ENCODE measurements at places on chromosomes 7 and 10. TPM values are rescaled to one million over a fixed set of nuclear protein-coding genes. Genes with fewer than 3 reads are reported as not detected.

GRCh38 chr7:23117841-23118240 lies 12.3 kb downstream of the KLHL7 start:
- DNase-seq, result no peak

The MEIG1 gene
- total RNA-seq, result not detected

DNA sequence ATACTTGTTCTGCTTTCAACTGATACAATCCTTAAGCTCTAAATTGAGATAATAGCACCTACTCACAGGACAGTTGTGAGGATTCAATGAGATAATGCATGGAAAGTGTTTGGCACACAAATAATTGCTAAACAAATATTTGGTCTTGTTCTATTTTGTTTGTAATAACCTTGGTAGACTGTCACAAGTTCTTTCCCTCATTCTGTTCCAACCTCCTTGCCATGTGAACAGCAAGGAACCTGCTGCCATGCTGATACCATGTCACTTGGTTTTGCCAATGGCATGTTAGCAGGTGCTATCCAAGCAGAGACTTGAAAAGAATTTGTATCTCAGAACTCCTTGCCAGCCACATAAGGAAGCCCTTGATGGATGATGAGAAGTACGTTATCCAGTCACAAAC lies 24.8 kb upstream of the TECTB start:
- DNase-seq, result no peak

DNA sequence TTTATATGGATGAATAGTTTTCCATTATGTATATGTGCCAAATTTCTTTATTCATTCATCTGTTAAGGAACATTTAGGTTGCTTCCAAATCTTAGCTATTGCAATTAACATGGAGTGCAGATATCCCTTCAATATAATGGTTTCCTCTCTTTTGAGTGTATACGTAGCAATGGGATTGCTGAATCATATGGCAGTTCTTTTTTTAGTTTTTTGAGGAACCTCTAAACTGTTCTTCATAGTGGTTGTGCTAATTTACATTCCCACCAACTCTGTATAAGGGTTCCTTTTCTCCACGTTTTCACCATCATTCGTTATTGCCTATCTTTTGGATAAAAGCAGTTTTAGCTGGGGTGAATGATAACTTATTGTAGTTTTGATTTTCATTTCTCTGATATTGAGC lies 46.5 kb downstream of the FAS start:
- DNase-seq, result no peak

GRCh38 chr7:149147752-149148653 lies 750 bp downstream of the ZNF398 start:
- DNase-seq, result peak; percentile 59

DNA sequence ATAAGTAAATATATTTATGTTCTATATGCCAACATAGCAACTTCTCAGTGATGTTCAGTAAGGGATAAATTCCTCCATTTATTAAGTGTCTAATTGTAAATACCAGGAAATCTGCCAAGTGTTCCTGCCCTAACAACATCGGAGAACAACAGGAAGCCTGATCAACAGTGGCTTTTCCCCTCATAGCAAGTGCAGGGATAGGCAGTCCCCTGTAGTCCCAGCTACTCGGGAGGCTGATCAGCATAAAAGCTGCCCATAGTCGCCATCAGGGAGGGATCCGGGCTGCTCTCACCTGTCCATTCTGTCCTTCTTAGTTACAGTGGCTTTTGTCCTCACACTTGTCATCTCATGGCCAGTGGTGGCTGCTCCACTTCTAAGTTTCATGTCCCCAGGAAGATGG lies 141.3 kb downstream of the IDE start:
- DNase-seq, result no peak

GRCh38 chr7:121500360-121501058 lies 104.4 kb upstream of the FAM3C start:
- no peak for DNase-seq

DNA sequence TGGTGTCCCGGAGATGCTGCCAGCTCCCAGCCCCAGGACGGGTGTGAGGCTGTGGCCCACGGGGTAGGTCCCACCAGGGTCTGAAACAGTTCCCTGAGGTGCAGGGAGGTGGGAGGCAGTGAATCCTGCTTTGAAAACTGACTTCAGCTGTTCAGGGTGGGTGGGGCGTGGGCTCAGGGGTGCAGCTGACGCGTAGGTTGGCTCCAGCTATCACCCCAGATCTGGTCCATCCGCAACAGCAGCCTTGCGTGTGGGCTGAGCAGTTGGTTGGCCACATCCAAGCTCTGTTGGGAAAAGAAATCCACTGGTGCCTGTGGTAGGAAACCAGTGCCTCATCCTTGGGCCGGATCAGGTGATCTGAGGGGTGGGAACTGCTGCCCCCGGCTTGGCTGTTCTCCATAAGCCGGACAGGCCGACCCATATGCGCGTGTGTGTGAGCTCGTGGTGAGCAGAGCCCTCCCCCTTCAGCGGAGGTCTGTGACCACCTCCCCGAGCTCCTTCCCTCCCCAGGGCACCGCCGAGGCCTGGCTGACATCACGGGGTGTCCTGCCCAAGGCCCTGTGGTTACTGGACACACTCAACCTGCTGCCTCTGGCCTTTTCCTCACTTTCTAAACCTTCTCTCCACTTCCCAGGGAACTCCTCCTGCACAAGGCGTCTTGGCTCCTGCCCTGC lies 15.4 kb upstream of the FAM20C start:
- no peak for DNase-seq

The COL13A1 gene
- total RNA-seq, result 1.7 TPM

DNA sequence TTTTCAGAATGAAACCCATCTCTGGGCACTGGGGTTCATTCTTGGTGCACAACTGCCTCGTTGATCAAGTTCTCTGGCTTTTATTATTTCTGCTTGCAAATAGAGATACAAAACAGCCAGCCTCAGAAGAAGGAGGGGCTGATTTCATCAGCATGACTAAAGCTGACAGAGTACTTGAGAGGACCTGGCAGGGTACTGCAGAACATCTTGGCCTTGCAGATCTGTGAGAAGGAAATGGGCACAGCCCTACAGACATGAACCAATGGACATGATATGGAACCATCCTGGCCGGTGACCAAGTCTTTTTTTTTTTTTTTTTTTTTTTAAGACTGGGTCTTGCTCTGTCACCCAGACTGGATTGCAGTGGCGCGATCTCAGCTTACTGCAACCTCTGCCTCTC lies 240.6 kb downstream of the VTI1A start:
- DNase-seq, result no peak

DNA sequence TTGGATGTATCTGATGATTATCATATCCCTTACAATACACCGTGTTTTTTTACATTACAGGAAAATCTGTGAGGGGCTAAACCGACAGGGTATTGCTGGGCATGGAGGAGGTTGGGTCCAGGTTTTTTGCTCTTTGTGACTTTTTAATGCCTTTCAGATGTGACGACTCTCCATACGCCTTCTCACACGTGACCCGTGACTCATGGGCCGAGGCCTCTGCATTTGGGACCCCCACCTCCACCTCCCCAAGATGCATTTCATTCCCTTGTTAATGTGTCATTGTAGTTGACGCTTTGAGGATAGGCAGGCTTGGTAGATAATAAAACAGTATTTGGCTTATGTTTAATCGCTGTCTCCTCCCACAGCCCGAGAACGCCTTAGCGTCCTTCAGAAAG lies 95.3 kb downstream of the CUX1 start:
- DNase-seq, result no peak

The GLCCI1 gene
- total RNA-seq, result 32.6 TPM

DNA sequence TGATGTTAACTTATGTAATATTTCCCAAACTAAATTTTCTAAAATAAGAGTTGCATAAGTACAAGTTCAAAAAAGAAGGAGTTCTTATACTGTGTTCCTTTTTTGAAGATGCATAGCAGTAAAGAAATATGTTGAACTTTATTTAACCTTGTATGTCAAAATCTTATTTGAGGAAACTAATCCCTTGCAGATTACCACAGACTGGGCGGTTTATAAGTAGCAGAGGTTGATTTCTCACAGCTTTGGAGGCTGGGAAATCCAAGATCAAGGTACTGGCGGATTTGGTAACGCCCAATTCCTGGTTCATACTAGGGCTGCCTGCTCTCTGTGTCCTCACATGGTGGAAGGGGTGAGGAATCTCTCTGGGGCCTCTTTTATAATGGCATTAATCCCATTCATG lies 68.5 kb downstream of the GNAT3 start:
- no peak for DNase-seq

- DNase-seq, result no peak
Measured at GRCh38 chr10:86374664-86375063, 8.1 kb upstream of the GRID1 start.

GRCh38 chr7:87886875-87887274 lies 10.6 kb downstream of the DBF4 start:
- no peak for DNase-seq

- DNase-seq, result no peak
Measured at GRCh38 chr10:71725998-71726579, 6.5 kb upstream of the C10orf105 start.

- DNase-seq, result no peak
Measured at GRCh38 chr7:163298-163695, 29.1 kb upstream of the FAM20C start.

The MYL7 gene
- total RNA-seq, result not detected

The DNAJC12 gene
- 1.7 TPM for total RNA-seq

GRCh38 chr10:16795410-16796073 lies 21.7 kb downstream of the RSU1 start:
- no peak for DNase-seq

GRCh38 chr7:122166740-122167139 lies 22.7 kb upstream of the AASS start:
- DNase-seq, result no peak

DNA sequence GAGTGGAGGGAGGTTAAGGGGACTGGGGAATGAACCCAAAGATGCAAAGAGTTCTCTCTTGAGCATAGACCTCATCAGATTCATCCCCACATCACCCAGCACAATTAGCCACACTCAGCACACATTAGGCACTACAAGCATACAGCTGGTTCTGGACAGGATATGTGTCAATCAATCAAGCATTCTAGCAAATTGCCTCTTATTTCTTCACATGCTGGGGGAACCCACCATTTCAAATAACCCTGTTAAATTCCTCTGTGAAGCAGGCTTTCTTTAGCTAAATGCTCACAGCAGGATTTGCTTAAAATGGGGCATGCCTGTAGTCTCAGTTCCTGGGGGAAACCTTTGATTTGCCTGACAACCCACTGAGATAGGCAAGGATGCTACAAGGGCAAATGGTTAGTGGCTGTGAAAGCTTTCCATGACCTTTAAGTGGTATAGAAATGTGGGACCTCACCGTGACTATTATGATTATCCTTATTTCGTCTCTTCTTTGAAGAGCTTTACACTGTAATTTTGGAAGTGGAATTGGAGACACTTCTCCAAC lies 193.4 kb upstream of the ZMIZ1 start:
- no peak for DNase-seq

DNA sequence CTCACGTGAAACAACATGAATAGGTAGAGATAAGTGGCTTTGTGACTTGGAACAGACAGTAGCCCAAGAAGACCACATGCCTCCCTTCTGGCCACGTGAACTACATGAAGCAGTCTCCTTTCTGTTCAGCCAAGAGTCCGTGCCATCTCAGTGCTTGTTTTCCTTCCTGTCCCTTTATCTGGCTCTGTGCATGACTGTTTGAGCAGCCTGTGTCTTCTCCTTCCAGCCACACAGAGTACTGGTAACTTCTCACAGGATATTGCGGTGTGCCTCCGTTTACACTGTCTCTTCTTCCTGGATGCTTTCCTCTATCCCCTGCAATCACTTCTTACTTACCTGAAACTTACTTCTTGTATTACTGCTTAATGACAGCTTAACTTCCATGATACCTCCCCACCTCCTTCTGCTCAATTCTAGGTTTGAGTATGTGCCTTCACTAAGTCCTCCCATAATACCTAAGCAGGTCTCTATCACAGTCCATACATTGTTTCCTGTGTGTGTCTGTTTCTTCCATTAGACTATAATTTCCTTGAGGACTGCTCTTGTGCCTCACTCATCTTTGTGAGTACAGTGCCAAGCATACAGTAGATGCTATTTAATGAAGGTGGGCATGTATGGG lies 748.7 kb downstream of the AUTS2 start:
- DNase-seq, result no peak

DNA sequence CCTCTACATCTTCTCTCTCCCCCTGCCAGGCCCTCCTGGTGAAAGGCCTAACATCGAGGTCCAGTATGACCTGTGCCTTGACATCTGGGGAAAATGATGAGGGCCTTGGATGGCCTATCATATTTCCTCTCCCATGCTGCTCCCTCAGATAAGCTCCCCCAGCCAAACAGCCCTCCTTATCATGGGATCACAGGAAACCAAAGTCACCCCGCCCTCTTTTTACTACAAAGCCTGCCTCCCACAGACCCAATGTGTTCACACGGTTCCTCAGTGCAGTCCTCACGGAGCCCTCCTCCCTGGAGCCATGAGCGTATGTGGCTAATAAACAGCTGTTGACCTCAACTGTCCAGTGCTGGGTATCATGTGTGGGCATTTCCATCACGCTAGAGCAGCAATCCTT lies 32.0 kb downstream of the C10orf90 start:
- no peak for DNase-seq

The HTR5A gene
- total RNA-seq, result 0.62 TPM

The GOLGA7B gene
- 11.9 TPM for total RNA-seq
